ENCODE measurements at places on chromosomes 5 and 9. TPM values are rescaled to one million over a fixed set of nuclear protein-coding genes. Genes with fewer than 3 reads are reported as not detected.

- no peak for DNase-seq
Measured at GRCh38 chr5:132747616-132748440, 602 bp downstream of the CCNI2 start.

DNA sequence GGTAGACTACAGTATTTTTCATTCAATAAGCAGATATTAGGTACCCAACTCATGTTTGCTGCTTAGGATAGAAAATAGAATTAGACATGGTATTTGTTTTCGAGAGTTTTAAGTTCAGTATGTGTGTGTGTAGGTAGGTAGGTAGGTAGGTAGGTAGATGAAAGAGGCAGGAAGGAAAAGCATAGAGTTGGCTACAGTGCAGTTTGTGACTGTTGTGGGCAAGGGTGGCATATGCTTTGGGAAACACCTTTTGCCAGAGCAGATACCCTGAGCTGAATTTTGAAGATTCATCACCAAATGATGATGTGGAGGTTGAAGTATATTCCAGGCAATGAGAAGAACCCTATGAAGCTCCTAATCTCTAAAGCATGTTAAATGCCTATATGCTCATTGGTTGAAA lies 20.0 kb upstream of the PCSK5 start:
- DNase-seq, result no peak

Gene SLC46A2
- total RNA-seq, result not detected

- DNase-seq, result no peak
Measured at GRCh38 chr9:68747043-68747533, 42.0 kb downstream of the PIP5K1B start.

Gene CFAP77
- total RNA-seq, result not detected

Gene NDST1
- 18.8 TPM for total RNA-seq

DNA sequence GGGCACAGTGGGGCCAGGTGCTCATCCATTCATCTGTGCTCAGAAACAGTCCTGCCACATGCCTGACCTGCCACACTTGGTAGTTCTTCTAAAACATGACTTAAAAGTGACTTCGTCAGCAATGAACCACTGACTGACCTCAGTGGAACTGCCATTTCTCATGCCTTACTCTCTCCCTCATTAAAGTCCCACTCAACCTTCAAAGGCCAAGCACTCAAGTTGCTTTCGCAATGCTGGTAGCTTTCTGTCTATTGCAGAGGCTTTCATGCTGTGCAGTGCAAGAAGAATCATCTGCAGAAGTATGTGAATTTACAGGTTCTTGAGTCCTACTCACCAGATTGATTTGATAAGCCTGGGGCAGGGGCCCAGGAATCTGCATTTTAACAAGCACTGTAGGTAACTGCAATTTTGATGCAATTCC lies 23.9 kb downstream of the B4GALT1 start:
- DNase-seq, result no peak

DNA sequence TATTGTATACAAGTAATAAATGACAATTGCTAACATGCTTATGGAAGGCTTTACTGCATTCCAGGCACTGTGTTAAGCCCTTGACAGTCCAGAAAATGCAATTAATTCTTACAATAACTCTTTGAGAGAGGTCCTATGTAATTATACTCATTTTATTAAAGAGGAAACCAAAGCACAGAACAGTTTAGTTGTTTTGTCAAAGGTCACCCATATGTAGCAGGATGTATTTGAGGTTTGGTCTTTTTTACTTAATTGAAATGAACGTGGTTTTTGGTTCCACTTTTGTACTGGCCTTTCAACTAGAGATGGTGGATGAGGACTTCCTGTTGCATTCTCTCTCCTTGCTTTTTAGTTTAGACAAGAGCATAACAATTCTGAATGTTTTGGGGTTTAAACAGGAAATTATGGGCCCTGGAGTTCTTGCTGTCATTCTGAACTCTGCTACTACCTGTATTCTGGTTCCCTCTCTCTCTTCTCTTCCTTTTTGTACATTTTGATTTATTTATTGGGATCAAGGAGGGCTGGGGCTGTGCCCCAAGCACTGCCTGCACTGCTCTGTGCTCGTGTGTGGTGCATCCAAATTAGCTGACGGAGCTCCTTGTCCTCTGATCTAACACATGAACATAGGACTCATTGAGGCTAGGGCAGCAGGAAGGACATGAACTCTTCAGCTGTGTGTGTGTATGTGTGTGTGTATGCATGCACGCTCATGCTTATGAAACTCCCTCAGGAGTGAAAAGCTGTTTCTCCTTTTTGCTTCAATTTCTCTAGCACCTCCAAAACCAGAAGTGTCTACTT lies 47.4 kb downstream of the SLC28A3 start:
- no peak for DNase-seq

Gene CBY3
- total RNA-seq, result not detected

Gene CDH9
- not detected for total RNA-seq

Gene FOXD4L5
- not detected for total RNA-seq

- DNase-seq, result no peak
Measured at GRCh38 chr5:153618867-153619266, 128.4 kb downstream of the GRIA1 start.

Gene PCDHA9
- total RNA-seq, result not detected

- DNase-seq, result no peak
Measured at GRCh38 chr5:65801352-65801783, 79.4 kb downstream of the NLN start.

Gene PKN3
- total RNA-seq, result 2.8 TPM

- peak; percentile 58 for DNase-seq
Measured at GRCh38 chr5:104347119-104347708, 784.6 kb upstream of the NUDT12 start.

DNA sequence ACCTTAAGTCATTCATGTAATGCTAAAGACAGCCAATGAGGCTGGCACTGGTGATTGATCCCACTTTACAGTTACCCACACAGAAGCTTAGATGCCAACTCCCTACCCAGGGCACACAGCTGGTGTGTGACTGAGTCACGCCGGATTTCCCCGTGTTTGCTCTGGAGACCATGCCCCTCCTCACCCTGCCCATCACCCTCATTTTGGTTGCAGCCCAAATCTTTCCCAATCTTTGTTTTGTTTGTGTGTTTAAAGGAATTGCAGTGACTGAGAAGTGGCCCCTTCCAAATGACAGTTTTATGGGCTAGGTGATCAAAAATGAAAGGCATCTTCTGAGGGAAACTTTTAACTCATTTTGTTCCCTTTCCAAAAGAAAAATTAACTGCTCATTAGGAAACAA lies 10.9 kb downstream of the FBXL7 start:
- no peak for DNase-seq

GRCh38 chr9:68522954-68523353 lies 17.7 kb downstream of the TMEM252 start:
- DNase-seq, result no peak

DNA sequence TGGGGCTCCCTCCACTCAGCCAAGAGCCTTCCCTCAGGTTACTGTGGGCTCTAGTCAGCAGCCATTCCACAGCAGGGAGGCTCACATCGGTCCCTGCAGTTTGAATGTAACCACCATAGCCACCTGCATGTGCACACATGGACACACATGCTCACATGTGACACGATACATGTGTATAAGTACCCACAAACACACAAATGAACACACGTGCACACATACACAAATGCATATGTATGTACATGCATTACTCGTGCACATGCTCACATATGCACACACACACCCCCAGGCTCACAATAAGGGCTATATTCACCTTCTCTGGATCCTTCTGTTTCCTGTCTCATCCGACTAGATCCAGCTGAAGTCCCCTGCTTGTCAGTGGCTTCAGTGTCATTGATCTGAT lies 36.2 kb downstream of the UBE2QL1 start:
- no peak for DNase-seq

DNA sequence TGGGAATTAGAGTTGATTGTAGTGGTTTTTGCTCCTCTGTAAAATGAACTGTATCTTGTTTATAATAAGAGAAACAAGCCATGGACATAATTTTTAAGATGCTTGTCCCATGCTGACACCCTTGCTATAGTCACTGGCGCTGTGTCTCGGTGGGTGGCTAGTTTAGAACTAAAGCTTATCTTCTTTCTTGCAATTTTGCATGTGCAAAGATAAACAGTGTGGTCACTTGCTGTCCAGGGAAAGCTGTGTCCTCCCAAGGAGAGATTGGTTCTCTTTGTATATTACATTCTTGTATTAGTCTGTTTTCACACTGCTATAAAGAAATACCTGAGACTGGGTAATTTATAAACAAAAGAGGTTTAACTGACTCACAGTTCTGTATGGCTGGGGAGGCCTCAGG lies 143.8 kb downstream of the MELK start:
- peak; percentile 92 for DNase-seq

- DNase-seq, result peak; percentile 44
Measured at GRCh38 chr5:95892784-95893354, 68.8 kb downstream of the ELL2 start.

DNA sequence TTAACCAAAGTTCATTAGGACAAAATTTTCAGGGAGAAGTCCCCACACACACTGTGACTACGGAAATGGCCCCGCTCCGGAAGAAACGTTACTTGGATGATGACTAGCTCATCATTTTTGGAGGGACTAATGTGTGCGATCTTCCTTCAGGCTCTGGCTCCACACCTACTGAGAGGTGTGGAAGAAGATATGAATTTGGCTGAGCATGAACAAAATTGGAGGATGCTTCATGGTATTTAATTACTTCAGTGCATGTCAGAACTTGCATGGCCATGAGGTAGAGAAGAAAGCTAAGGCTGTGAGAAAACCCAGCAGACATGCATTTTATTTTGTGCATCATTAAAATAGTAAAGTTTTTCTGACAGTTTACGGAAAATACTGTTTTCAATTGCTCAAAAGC lies 202.1 kb upstream of the TLE4 start:
- no peak for DNase-seq

Gene KCNIP1
- total RNA-seq, result not detected

DNA sequence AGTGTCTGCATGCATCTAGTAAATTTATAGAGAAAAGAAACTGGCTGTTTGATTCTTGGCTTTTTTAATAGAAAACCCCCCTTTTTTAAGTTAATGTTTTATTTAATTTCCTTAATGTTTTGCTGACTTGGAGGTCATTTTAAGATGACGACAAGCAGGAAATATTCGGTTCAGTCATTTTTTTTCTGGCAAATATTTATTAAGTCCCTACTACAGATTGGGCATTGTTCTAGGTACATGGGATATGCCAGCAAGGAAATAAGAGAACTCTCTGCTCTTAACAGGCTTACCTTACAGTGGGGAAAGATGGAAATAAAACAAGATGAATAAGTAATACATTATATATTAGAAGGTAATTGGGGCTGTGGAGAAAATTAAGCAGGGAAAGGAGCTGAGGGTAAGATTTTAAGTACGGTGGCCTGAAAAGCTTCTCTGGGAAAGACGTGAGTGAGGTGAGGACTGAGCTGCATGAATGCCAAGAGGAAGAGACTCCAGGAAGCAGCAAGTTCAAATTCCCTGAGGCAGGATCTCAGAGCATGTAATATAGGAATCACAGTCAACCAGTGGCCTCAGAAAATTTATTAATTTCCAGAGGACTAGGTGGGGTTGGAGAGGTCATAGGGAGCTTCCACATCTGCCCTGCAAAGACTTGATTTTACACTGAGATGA lies 316.0 kb upstream of the DAP start:
- DNase-seq, result no peak

Gene NR5A1
- not detected for total RNA-seq

- DNase-seq, result peak; percentile 10
Measured at GRCh38 chr5:130323804-130324454, 419.7 kb downstream of the CHSY3 start.

Gene ZNF658
- 3.6 TPM for total RNA-seq

DNA sequence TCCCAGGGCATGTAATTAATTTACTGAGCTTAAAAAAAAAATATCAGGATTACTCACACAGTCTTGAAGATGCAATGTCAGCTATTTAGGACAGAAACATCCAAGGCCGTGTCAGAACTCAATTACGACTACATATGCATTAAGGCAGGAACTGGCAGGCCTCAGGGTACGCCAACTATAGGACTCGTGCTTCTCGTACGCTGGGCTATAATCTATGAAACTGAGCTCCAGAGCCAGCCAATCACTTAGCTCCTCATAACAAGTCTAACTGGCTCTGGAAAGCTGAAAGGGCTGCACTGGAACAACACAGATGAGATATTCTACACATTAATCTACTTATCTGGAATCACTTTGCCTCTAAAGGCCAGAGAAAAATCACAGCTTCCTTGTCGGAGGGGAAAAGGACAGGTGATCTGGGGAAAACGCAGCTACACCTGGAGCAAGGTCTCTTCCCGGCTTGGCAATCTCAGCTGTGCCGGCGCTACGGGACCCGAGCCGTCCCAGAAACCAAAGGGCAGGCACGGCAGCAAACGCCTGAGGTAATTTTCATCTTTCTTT lies 212.0 kb downstream of the DEPDC1B start:
- no peak for DNase-seq

DNA sequence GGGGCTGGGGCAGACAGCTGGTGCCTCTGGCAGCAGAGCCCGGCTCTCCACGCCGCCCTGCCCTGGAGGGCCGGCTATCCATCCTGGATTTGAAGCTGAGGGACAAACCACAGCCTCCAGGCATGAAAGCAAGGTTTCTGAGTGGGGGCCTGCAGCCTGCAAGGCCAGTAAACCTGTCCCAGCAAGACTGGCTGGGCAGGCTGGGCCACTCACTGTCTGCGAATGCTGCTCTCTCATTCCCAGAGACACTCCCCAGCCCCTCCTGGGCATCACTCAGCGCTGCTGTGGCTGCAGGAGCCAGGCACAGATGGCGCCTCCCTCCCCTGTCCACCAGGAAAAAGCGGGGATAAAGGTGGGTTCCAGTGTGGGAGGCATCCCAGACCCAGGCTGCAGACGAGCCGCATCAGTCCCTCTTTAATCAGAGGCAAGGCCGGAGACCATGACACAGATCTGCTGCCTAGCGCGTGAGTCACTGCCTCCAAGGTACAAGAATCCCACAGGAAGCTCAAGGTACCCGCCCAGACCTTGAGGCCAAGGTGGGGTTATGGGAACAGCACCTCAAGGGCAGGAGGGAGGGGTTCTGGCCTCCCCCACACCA lies 118.0 kb downstream of the VAV2 start:
- peak; percentile 78 for DNase-seq

Gene SNCB
- 0.48 TPM for total RNA-seq

- peak; percentile 27 for DNase-seq
Measured at GRCh38 chr5:58459146-58460001, 512 bp downstream of the PLK2 start.

DNA sequence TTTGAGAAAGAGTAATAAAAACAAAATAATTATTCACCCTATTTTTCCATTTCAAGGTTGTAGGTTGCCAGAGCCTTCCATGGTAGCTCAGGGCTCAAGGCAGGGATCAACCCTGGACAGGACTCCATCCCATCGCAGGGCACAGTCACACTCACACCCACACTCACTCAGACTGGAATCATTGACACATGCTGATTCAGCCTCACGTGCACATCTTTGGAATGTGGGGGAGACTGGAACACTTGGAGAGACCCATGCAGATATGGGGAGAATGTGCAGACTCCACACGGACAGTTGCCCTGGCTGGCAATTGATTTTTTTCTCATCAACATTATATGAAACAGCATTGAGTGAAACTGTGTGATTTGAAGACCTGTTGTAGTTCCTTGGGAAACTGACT lies 234.1 kb downstream of the ADGRV1 start:
- no peak for DNase-seq

GRCh38 chr9:133669182-133669801 lies 33.1 kb downstream of the DBH start:
- no peak for DNase-seq

Gene AGXT2
- not detected for total RNA-seq

Gene KIF24
- total RNA-seq, result 5.5 TPM

- peak; percentile 31 for DNase-seq
Measured at GRCh38 chr5:10030219-10030831, 219.4 kb downstream of the ATPSCKMT start.

Gene CDH18
- 3.2 TPM for total RNA-seq

- DNase-seq, result no peak
Measured at GRCh38 chr9:72401396-72401795, 36.4 kb upstream of the ZFAND5 start.

Gene ZNF484
- 4.8 TPM for total RNA-seq

Measured in H4 (cell line).